Thymus (tissue), 14 donors: ENCODE measurements at places on chromosomes 16 and 17. TPM values are rescaled to one million over a fixed set of nuclear protein-coding genes. Genes with fewer than 3 reads are reported as not detected.

Gene TEX19
- 0.57 TPM for total RNA-seq

- DNase-seq = no peak
These were observed 32.3 kb upstream of the GOSR2 start for GRCh38 chr17:46890638-46891037.

Gene PARD6A
- total RNA-seq = 4.6 TPM

DNA sequence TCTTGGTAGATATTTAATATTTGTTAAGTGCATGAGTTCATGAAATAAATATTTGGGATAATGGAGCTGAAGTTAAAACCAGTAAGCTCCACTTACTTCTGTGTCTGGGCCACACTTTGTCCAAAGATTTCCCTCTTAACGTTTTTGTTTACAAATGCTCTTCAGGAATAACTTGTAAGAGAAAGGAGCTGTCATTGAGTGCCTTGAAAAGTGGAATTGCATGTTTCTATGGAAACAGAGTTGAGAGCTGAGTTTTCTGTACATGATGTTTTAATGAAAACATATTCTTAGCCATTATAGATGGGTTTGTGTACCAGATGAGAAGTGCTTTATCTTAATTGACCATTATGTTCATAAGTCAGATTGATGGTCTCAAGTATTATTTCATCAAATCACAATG lies 1045.4 kb upstream of the EEF2KMT start:
- no peak for DNase-seq

- no peak for DNase-seq
These were observed 9.4 kb downstream of the GJC1 start for GRCh38 chr17:44820631-44821212.

- no peak for DNase-seq
These were observed 402.7 kb downstream of the SOX9 start for GRCh38 chr17:72523491-72523890.

DNA sequence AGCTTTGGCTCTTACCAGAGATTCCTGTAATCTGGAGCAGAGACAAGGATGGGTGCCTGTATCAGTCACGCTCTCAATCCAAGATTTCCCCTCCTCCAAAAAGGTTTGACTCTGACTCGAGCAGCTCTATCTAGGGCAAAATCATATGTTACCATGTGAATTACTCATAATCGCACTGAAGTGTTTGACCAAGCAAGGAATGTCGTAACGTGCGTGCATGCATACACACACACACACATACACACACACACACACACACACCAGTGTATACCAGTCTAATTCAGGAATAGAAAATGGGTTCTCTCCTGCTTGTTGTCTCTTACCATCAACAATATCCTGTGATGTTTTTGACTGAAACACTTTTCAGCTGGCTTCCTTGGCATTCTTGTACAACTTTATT lies 835.1 kb downstream of the KCNJ2 start:
- DNase-seq = no peak

Gene PPP1R1B
- total RNA-seq = 1.8 TPM

DNA sequence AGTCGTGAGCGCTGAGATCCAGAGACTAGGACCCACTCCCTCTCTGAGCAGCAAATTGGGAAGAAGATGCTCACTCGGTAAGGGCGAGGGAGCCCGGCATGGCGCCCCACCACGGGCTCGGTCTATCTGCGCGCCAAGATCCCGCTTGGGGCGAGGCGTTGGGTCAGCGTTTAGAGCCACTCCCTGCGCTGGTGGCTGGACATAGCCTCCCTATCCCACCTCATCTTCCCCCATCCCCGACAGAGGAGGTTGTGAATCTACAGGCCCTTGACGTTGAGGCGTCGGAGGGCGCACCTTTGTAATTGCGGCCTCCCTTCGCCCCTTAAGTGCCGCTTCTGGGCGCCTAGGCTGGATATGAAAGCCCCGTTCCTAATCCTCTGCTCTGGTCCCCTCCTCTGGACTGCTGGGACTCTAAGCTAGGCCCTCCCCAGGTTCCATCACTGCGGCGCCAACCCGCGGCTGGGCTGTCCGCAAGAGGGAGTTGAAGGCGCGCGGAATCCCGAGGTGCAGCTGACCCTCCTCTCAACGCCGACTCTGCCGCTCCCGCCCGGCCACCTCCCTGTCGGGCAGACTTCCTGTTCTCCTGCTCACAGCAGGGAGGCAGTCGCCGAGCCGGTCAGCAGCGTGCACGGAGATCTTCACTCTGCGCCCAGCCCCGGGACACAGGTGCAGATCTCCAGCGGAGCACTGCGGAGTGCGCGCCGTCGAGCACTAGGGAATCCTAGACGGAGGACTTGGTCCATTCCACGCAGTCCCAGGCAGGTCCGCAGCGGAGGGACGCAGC lies 16.1 kb upstream of the HOXB9 start:
- DNase-seq = no peak

GRCh38 chr16:11603331-11603750 lies 16.6 kb upstream of the LITAF start:
- DNase-seq = no peak

GRCh38 chr17:343211-343610 lies 9.4 kb downstream of the RPH3AL start:
- DNase-seq = no peak

Gene CCL5
- 26.7 TPM for total RNA-seq

Gene C17orf107
- total RNA-seq = 0.57 TPM

Gene NPW
- 0.66 TPM for total RNA-seq

- DNase-seq = no peak
These were observed 10.8 kb downstream of the LRRC3C start for GRCh38 chr17:39938140-39938869.

GRCh38 chr16:2194852-2195321 lies 1.5 kb downstream of the CASKIN1 start:
- peak; percentile 60 for DNase-seq

Gene CCL2
- total RNA-seq = 46.1 TPM

GRCh38 chr16:3022208-3022683 lies 1.5 kb downstream of the HCFC1R1 start:
- no peak for DNase-seq

Gene CHRNE
- 0.24 TPM for total RNA-seq

DNA sequence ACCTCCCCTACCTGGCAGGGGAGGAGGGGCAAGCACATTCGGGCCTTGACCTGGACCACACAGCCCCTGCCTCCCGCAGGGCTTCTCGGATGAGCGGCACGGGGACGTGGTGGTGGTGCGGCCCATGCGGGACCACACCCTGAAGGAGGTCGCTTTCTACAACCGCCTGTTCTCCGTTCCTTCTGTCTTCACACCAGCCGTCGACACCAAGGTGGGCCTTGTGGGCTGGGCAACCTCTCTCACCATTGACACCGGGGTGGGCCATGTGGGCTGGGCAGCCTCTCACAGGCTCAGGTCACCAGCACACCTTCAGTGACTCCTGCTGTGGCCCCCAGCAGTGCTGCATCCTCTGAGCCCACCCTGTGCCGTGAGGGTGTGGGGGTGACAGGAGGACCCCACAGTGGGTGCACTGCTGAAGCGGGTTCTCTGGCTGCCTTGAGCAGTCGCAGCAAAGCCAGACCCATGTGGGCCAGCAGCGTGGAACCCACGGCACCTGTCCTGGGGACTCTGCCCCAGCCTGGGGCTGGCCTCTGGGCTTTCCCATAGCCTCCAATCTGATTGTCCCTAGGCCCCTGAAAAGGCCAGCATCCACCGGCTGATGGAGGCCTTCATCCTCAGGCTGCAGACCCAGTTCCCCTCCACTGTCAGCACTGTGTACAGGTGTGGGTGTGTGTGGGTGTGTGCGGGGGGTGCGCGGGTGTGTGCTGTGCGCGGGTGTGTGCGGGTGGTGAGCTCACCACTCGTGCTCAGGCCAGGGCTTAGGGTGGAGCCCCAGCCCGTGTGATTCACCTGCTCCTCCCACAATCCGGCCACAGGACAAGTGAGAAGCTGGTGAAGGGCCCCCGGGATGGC lies 7.5 kb downstream of the CTU2 start:
- no peak for DNase-seq

DNA sequence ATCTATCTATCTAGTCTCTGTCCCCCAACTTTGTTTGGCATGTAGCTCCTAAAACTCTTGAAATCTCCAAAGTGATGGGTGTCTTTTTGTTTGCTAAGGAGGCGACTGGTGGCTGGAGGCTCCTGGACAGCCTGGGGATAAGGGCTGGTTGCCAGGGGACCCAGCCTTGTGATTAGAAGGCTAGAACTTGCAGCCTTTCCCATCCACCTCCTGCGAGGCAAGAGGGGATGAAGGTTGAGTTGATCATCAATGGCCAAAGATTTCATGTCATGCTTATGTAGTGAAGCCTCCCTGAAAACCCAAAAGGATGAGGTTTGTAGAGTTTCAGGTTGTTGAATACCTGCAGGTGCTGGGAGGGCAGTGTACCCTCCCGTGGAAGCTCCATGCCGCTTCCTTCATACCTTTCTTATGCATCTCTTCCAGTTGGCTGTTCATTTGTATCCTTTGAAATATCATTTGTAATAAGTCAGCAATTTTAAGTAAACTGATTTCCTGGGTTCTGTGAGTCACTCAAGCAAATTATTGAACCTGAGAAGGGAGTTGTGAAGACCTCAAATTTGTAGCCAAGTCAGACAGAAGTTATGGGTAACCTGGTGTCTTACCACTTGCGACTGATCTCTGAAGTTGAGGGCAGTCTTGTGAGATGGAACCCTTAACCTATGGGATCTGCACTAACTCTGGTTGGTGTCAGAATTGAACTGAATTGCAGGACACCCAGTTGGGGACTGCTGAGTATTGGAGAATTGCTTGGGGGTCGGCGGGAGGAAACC lies 202.4 kb downstream of the SEC14L1 start:
- no peak for DNase-seq

- no peak for DNase-seq
These were observed at the start of gene CCL5 for GRCh38 chr17:35879773-35880654. Gene CCL5 (minus strand): TSS chr17:35880360.

DNA sequence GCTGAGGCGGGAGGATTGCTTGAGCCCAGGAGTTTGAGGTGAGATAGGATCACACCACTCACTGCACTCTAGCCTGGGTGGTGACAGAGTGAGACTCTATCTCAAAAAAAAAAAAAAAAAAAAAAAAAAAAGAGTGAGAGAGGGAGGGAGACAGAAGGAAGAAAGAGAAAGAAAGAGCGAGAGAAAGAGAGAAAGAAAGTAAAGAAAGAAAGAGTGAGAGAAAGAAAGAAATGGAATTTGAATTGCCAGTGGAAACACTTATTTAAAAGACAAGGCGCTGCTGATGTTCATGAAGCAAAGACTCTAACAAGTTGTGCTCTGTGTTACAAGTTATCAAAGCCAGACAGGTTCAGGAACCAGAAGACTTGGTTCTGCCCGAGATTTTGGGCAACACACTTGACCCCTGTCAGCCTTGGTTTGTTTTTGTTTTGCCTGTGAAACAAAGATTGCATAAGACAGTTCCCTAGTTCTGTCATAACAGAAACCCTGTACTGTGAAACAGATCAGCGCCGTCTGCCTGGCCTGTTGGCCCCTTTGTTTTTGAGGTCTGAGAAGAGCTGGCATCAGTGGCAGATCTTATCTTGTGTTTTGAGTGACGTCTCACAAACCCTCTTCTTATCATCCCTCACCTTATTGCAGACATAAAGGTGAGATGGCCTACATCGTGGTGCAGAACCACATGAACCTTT lies 55.4 kb upstream of the ENDOV start:
- DNase-seq = no peak

Gene KRT39
- not detected for total RNA-seq

- DNase-seq = no peak
These were observed 44.9 kb downstream of the SLC47A1 start for GRCh38 chr17:19578545-19578944.

Gene AHSP
- 43.8 TPM for total RNA-seq

GRCh38 chr17:16197276-16197675 lies 18.1 kb downstream of the NCOR1 start:
- DNase-seq = no peak

DNA sequence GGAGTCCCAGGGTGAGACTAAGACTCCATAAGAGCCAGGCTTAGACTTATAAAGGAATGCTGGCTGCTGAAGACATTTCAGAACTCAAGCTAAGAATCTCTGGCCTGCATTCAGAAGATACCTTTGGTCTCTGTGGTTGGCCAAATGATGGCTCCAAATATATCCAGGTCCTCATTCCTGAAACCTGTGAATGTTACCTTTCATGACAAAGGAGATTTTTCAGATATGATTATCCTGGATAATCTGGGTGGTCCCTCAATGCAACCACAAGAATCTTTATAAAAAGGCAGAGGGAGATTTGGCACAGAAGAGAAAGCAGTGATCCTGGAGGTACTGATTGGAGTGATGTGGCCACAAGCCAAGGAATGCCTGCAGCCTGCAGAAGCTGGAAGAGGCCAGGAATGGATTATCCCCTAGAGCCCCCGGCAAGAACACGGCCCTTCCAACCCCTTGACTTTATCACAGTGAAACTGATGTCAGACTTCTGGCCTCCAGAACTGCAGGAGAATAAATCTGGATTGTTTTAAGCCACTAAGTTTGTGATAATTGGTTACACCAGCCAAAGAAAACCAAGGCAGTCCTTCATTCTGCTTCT lies 253.3 kb downstream of the SLC39A11 start:
- no peak for DNase-seq

GRCh38 chr16:17258848-17259713 lies 211.7 kb downstream of the XYLT1 start:
- DNase-seq = no peak

Gene PMM2
- 13.8 TPM for total RNA-seq

Gene SLC5A2
- 0.14 TPM for total RNA-seq

Gene PITPNM3
- 0.33 TPM for total RNA-seq

Gene TOX3
- 0.90 TPM for total RNA-seq

DNA sequence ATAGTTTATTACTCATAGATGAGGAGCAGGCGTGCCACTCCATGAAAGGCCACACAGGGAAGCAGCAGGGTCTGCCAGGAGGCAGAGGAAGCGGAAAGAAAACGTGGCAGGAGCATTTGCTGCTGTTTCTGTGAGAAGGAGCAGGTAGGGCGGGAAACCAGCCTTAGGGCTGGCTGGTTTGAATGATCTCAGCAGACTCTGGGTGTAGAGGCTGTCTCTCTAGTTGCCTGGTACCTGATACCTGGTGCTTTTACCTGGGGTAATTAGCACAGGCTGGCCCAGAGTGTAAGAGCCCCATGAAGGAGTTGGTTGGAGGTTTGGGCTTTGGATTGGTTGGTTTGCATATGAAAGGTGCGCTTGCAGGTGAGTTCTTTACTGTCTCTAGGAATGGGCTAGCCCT lies 205.0 kb upstream of the CACNG3 start:
- no peak for DNase-seq

- no peak for DNase-seq
These were observed 351.7 kb downstream of the CDH8 start for GRCh38 chr16:61684541-61684940.

DNA sequence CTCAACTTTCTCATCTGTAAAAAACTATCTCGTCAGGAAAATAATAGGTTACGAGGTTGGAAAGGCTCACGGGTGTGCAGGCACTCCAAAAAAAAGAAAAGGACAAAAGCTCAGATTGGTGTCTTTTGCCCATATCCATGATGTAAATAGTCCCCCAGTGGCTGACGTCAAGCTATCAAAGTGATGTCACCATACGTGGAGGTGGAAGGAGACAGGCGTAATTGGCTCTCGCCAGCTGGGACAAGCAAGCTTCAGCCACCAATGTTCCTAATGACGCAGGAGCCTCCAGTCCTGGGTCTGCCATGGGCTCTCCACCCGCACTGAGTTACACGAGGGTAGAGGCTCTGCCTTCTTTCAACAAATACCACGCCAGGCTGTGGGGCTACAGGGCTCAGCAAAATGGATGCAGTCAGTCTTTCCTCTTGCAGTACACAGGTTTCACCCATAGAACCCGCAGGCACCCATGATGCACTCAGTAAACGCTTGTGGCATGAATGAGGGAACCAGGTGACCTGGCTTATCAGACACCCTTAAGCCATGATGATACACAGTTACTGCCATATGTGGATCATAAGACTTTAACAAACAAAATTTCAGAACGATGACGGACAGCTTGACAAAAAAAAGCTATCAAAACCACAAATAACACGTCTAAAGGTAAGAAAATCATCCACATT lies 50.5 kb downstream of the COTL1 start:
- DNase-seq = no peak

Gene CDH5
- total RNA-seq = 7.5 TPM
